ENCODE measurements at places on chromosomes 5 and 9.

DNA sequence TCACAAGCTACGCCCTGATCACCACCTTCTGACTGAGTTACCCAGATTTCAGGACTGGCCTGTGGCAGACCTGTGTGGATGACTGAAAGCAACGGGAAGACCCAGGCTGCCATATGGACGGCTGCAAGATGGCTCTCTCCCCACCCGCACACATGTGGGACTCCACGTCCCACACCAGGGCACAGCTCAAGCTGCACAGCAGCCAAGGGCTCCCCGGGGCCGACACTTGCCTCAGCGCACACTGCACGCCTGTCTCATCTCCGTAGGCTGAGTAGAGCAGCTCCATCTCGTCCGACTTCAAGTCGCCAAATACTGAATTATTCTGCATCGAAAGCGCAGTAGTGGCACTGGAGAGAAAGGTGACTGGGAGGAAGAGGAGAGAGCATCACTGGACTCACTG lies 14.5 kb downstream of the BRD9 start:
- no peak for DNase-seq

DNA sequence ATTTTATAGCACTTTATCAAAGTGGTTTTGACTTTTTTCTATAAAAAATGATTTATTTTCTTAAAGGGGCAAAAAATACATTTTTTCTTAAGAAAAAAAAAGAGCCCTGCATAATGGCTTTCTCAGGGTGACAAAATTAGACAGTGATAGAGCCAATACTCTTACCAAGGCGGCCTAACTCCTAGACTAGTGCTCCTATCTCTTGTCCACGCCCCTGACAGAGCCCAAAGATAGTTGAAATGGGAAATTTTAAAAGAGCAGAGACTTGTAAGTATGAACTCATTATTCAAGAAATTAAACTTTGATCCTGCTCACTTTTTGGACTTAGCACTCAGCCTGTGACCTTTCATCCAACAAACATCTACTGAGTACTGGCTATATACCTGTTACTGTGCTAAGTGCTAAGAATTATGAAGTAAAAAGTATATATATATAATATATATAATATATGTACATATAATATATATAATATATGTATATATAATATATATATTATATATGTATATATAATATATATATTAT lies 1.2 kb downstream of the INVS start:
- DNase-seq = no peak

- DNase-seq = no peak
Measured at GRCh38 chr9:131886826-131887225, 146.9 kb upstream of the RAPGEF1 start.

DNA sequence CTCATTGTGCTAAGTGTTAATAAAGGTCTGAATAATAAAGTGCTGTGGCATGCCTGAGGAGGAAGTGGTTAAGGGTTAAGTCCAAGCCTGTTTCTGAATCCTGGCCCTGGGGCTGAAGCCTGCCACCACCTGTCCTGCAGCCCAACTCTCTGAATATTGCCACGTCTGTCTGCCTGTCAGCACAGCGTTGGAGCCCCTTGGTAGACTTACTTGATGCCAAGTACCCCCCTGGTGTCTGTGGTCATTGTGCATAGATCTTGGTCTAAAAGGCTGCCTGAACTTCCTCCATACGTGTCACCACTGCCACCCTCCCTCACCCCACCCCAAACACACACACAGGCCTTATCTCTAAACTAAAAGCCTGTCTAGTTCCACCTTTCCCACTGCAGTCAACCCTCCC lies 35.4 kb upstream of the SLC2A8 start:
- DNase-seq = no peak

DNA sequence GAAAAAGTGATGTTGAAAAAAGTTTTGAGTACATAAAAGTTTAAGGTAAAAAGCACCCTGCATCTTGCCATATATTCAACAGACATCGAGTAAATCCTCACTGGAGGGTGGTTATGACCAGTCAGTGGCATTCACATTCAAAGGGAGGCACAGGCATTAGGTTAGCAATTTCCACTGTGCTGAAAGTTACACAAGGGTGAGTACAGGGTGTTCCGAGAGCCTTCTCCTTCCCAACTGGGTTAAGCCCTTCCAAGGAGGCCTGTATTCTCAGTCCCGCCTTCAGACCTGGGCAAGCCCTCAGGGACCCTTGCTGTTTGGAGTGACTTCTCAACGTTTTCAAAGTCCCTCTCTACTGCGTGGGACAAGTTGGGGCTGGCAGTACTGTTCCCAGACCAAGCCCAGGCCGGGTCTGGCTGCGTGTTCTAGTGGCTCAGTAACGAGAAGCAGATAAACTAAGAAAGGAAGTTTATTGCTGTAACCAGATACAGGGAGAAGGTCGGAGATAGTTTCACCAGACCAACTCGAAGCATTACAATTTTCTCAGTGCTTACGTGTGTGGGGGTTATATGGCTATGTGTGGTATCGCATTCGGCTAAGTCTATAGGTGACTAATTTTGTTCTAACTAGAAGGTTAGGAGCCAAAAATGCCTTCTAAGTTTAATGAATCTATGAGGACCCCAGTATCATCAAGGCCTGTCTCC lies 13.0 kb upstream of the SETX start:
- no peak for DNase-seq

DNA sequence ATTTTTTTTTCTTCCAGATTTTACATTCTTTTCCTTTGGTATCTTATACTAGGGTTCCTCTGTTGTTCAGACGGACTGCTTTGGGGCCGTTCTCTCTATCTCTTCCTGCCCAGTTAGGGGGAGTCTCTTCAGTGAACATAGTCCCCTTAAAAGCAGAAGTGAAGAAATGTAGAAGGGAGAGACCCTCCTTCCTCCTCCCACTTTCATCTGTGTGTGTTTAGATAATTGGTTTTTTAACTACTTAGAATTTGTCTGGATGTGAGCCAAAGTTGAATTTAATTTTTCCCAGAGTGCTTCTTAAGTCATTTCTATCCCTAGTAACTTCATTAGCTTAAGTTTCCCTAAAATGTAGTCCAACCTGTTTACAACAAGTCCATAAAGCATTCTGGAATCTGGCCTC lies 167.5 kb downstream of the HACD4 start:
- no peak for DNase-seq

GRCh38 chr9:18549772-18550171 lies 75.8 kb downstream of the ADAMTSL1 start:
- DNase-seq = no peak

- DNase-seq = no peak
Measured at GRCh38 chr5:108681079-108681921, 66.4 kb upstream of the FER start.

Data from stimulated activated CD4-positive, alpha-beta T cell treated with anti-CD3 and anti-CD28 coated beads, Interleukin-15, amount 100 ng/mL, for 24 hours (primary cell).